Femur (tissue), 1 donor: ENCODE measurements at places on chromosomes 2 and 18.

GRCh38 chr18:908758-909724 lies 4.4 kb downstream of the ADCYAP1 start:
- DNase-seq: no peak

DNA sequence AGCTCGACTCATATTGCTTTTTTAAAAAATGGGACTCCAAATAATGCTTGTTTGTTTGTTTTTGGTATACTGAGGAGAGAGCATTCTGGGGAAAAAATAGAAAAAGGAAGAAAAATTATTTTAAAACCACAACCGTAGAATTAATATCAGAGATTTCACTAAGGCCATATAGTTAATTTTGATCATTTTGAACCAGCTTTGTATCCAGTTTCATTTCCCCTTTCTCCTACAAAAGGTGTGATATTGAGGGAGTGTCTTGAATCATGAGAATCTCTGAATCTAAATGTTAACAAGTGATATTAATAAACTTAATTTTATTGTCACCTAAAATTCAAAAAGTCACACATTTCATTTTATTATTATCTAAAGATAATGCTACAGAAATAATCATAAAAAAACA lies 198.5 kb upstream of the GALNT5 start:
- no peak for DNase-seq

GRCh38 chr2:96146881-96147592 lies 1.8 kb upstream of the DUSP2 start:
- DNase-seq: peak; percentile 27

GRCh38 chr2:219736209-219736608 lies 108.8 kb downstream of the SLC4A3 start:
- DNase-seq: peak; percentile 67

DNA sequence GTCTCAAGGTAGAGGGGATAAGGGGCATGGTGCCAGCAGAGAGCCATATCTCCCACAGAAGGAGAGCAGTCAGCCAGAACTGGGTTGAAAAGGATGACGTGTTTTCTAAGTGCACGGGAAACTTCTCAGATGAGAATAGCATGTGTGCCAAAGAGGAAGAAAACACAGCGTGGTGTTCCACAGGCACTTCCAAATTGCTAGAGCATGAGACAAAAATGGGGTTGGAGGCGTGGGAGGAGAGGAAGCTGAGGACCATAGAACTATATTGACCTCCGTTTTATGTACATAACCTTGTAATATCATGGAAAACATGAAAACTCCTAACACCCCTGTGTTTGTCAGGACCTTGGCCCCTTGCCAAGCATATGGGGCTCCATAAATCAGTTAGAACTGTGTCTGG lies 682.7 kb upstream of the RAB6C start:
- DNase-seq: peak; percentile 62
